T-helper 9 cell (primary cell): ENCODE measurements at places on chromosomes 16 and 17.

DNA sequence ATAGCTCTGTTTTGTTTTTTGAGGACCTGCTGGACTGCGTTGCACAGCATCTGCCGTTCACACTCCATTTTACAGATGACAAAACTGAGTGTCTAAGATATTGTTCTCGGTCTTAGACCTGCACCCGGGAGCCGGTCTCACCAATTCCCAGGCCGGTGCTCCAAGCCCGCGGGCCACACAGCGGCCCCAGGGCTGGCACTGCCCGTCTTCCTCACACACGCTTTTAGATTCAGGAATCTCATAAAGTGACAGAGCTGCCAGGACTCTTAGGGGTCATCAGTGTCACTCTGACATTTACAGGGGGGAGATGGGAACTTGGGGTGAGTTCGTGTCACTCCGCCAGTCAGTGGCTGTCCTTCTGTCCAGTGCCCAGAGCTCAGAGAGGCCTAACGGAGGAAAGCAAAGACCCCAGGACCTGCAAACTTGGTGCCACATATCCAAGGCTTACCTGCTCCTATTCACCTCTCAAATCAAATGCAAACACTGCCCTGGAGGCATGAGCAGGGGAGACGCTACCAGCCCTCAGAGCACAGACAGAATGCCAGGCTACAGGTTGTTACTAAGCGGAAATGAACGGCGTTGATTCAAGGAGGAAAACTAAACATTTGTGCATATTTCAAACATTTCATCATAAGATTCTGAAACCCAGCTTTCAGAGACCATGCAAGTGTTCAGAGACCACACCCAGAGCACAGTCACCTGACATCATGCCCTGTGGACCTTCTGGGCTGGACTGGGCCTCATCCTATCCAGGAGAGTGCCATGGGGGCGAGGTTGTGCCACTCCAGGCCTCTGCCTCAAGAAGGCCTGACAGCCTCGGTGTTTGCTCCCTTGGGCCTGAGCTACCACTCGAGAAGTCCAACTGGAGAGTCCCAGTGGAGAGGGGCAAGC is 29.5 kb downstream of the TNFRSF13B start:
- no peak for DNase-seq

- no peak for DNase-seq
These were observed 119.1 kb downstream of the BANP start for GRCh38 chr16:88070341-88070740.

DNA sequence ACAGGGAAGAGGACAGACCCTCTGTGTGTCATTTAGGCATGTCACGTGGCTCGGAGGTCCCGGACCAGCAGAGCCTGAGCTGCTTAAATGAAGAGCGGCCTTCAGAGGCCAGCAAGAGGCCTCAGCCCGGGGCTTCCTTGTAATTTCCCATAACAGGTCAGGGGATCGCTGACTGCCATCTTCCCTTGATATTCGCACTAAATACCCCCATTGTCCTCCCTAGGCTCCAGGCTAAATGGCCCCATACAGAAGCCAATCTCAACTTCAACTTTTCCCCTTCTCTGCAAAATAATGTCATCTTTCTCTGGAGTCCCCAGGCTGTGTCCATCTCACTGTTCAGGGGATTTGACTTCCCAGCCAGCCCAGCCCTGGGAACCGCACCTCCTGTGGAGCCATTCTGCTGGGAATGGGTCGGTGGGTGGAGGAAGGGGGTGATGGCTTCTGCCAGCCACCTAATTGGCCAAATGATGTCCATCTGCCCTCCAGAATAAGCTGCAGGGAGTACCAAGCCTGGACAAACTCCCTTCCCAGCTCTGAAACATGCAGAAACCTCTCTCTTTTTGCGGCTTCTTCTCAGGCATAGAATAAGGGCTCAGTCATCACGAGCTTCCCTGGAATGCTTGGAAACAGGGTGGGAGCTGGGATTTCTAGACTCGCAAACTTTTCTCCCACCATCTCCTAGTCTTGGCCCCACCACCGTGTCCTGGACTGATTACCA is 129.9 kb downstream of the SDK2 start:
- DNase-seq, result no peak

DNA sequence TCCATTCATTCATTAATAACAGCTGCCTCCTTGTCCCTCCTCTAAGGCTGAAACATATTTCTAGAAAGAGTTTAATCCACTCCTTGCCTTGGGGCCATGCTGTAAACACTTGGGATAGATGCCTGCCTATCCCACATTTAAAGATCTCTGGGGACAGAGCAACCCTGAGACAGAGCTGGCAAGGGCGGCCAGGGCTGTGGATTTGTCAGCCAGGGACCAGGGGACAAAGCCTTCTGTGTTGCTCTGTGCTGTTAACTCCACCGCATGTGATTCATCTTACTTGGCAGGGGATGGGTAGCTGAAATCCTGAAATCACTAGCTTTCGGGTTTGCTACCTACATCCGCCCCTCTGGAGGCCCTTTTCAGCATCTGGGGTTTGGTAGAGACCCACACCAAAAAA is 392.9 kb downstream of the SLC39A11 start:
- DNase-seq, result no peak

GRCh38 chr16:57042157-57043111 is 49.9 kb upstream of the CPNE2 start:
- peak; percentile 40 for DNase-seq

GRCh38 chr17:12830777-12831247 is 41.5 kb downstream of the ARHGAP44 start:
- no peak for DNase-seq

GRCh38 chr16:80846680-80847079 is 42.3 kb upstream of the CDYL2 start:
- DNase-seq, result no peak

GRCh38 chr17:81254955-81255717 is 16.0 kb downstream of the NDUFAF8 start:
- no peak for DNase-seq

DNA sequence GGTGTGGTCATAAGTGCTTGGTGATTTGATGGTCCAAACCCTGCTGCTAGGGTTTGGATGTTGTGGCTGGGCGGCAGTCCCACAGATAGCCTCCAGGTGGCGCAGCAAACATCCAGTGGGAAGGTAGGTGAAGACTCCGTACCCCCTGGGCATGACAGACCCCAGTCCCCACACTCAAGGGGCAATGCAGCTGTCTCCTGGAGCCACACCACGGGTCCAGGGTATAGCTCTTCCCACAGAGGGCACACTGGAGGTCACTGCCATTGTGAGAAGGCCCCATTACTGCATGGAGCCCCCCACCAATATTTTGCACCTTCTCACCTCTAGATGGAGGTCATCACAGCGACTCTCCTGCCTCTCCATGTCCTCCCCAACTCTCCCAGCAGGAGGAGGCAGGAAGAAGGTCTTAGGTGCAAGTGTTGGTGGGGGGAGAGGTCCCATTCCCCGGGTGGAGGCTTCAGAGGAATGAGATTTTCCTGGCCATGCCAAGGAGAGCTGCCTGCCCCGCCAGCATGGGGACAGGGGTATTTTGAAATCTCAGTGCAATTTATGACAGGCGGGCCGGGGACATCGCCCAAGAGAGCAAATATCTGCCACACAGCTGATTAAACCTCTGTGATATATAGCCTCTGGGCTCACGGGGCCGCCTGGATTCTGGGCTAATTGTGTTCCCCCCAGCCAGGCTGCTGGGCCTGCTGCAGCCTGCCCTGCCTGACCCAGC is 17.1 kb upstream of the C17orf113 start:
- peak; percentile 71 for DNase-seq

DNA sequence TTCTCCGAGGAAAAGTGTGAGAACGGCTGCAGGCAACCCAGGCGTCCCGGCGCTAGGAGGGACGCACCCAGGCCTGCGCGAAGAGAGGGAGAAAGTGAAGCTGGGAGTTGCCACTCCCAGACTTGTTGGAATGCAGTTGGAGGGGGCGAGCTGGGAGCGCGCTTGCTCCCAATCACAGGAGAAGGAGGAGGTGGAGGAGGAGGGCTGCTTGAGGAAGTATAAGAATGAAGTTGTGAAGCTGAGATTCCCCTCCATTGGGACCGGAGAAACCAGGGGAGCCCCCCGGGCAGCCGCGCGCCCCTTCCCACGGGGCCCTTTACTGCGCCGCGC is at the start of gene ERBB2:
Gene ERBB2 (plus strand): TSS at position 247 of the 330 bp plus-strand sequence. CDS start 175 bp downstream, outside the sequence.
- DNase-seq, result no peak

- DNase-seq, result no peak
These were observed 17.2 kb downstream of the C16orf86 start for GRCh38 chr16:67683767-67684166.

DNA sequence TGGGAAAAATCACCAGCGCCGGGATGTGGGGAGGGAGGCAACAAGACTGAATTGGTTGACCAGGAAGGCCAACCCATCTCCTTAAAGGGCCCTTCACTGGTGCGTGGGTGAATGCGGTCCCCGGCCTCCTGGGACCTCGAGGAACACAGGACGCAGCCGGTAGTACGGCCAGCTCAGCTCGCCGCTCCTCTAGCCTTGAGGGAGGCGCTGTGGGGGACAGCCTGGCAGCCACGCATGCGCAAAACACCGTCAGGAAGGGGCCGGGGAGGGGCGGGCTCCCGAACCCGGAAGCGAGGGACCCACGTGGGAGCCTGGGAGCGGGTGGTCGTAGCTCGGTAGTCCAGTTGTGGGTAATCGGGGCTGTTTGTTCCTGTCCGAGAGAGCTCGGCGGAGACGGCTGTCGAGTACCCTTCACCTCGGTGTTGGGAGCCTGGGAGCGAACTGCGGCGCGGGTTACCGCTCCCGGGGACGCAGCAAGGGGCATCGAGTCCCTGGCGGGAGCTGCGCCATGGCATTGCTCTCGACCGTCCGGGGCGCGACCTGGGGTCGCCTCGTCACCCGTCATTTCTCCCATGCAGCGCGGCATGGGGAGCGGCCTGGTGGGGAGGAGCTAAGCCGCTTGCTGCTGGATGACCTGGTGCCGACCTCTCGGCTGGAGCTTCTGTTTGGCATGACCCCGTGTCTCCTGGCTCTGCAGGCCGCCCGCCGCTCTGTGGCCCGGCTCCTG is at the start of gene MRM1:
Gene MRM1 (plus strand): TSS at position 281 of the 727 bp plus-strand sequence. CDS start 228 bp downstream, at position 509.
- peak; percentile 88 for DNase-seq

DNA sequence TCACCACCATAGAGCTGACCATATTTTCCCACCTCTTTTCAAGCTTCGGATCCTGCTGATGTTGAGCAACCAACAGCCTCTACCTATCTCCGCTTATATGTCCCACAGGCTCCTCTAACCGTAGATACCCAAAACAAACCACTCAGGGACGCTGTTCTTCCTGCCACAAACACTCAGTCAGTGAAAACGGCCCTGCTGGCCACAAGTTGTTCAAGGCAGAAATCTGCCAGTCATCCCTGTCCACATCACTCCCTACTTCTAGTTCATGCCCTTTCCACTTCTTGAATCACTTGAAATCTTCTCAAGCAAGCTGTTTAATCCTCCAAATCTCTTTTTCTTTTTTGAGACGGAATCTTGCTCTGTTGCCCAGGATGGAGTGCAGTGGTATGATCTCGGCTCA is 7.9 kb downstream of the RABEP2 start:
- no peak for DNase-seq

DNA sequence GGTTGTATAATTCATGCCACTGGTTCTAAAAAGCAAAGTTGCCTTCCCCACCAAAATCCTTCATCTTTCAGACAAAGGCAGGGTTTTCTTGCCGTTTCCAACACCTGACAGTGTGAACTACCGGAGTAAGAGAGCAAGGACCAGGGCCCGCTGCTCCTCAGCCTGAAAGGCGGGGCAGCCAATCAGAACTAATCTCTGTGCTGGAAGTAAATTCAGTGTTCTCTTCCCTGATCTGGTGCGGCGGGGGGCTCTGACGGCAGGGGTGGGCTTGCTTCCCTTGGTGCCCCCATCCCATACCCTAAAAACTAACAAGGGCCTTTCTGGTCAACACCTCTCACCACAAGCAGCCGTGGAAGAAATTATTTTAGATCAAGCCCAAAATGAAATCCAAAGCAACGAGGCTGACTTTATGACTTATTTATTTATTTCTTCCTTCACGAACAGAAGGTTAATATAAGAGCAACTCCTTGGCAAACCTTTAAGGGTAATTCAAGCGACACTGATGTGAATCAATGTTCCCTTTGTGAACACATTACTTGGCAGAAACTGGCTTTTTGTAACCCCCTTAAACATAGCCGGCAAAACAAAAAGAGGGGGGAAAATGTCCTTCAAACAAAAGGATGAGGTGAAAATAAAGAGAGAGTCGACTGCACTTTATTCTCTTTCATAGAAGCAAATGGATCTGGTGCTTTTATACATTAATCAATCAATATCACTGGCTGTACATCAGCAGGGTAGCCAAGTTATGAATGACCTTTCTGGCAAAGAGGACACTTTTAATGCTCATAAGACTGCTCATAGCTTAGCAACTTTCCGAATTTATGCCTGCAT is 189.9 kb downstream of the ZFHX3 start:
- DNase-seq, result no peak

GRCh38 chr17:29565643-29566472 is 979 bp downstream of the ABHD15 start:
- DNase-seq, result peak; percentile 46

GRCh38 chr17:10135539-10136257 is 62.7 kb downstream of the GAS7 start:
- no peak for DNase-seq

DNA sequence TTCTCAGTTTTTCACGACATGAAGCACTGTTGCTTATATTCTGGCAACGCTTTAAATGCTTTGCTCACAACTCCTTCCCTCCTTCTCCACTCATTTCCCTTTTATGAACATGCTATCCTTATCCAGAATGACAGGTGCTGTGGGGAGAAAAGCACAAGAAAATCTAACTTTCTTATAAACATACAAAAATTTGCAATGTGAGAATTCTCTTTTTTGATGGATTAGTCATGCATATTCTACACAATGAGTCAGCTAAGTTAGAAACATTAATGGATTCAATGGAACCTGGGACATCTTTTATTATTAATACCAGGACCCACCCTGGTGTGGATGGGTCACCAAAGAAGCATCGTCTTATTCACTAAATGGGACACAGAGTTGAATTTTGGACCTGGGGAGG is 234.6 kb upstream of the CDH5 start:
- DNase-seq, result no peak

DNA sequence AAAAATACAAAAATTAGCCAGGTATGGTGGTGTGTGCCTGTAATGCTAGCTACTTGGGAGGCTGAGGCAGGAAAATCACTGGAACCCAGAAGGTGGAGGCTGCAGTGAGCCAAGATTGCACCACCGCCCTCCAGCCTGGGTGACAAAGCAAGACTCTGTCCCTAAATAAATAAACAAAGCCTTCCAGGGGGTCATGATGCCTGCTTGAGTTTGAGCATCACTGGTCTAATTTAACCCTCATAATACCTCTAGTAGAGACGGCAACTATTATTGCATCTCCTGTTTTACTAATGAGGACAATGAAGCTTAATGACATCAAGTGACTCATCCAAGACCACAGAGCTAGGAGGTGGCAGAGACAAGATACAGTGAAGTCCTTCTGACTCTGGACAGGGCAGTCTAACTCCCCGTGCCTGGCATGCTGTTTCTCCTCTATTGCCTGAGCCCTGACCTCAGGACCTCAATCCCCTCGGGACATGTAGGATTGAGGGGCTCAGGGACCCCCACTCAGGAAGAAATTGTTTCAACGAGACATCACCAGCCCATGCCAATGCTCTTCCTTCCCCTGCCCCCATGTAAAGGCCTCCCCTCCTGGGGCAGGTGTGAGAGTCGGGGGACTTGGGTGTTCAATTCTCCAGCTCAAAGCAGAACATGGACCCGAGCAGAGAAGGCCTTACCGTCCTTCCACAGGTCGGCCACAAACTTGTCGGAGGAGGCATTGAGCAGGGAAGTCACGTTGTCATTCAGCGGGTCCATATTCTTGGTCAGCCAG is 102.9 kb downstream of the NDE1 start:
- DNase-seq, result no peak
